ENCODE measurements at places on chromosomes 1 and 21.
A peak's percentile ranks its signal among the peaks of the same experiment; 100 is the strongest.

- DNase-seq = no peak
Observed at GRCh38 chr1:92465256-92465647, 21.5 kb downstream of the GFI1 start.

- no peak for DNase-seq
Observed at GRCh38 chr1:208170252-208170651, 73.9 kb downstream of the PLXNA2 start.

DNA sequence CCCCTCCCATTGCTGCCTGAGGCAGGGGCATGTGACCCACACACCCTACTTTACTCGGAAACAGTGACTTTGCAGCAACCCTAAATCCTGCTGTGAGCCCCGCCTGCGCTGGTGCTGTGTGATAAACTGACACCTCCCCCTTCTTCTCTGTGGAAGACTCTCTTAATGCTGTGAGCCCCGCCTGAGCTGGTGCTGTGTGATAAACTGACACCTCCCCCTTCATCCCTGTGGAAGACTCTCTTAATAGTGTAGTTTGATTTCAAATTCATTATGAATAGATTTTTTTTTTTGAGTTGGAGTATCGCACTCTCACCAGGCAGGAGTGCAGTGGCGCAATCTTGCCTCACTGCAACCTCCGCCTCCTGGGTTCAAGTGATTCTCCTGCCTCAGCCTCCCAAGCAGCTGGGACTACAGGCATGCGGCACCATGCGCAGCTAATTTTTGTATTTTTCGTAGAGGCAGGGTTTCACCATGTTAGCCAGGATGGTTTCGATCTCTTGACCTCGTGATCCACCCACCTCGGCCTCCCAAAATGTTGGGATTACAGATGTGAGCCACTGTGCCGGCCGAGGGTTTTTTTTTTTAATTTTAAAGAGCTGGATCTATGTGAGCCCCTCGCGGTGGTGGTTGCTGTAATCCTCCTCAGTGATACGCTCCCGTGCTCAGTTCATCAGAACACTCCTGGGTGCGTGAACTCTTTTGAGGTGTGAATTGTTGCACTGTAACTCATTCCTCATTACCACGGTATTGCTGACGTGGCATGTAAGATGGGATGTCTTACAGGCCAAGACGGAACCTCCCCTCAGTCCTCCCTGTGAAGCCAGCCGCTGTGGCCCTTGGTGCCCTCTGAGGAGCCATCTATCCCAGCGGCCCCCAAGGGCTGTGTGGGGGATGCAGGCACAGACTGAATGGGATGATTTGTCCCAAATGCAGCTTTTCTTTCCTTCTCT, 60.3 kb downstream of the GALNT2 start:
- no peak for DNase-seq

DNA sequence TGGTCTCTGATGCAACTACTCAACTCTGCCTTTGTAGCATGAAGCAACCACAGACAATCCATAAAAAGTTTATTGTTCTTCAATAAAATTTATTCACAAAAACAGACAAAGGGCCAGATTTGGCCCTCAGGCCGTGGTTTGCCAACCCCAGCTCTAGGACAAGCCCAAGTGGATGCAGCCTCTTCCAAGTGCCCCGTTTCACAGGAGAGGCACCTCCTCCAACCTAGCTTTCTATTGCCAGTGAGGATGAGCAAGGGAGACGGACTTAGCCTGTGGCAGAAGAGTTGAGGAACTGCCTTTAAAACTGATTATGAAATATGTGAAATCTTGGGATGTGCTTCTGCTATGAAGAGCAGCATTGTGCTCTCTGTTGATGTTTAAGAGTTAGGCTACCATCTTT, 105.4 kb downstream of the PSMG1 start:
- DNase-seq = no peak

GRCh38 chr1:222767152-222767571, 30.2 kb downstream of the FAM177B start:
- DNase-seq = no peak

DNA sequence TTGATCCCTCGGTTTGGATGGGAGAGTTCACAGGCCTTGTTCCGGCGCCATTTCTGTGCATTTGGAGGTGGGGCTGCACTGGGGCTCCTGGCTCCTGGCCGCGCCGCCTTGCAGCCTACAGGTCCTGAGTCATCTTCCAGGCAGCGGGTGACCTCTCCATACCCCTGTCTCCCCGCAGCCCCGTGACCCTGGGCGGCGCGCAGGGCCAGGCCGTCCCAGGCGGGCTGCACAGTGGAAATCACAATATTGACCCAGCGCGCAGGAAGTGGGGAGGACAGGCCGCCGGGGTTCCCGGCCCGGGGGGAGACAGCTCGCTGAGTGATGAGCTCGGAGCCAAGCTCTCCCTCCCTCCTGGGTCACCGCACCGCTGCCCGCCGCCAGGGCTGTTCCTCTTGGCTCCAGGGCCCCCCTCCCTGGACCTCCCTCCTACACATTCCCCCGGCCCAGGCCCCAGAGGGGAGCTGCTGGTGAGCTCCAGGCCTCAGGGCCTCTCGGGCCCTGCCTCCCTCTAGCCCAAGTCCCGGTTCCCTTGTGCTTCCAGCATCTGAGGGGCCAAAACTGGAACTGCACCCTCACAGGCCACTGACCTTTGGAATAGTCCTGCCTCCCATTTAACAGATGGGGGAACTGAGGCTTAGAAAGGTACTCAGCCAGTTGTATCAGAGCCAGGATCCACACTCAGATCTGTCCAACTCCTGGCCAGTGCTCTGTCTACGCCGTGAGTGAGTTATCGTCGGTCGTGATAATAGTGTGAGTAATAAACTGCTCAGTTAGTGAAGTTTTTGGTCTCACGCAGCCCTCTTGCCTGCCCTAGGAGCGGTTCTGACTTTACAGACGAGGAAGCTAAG, 142.9 kb upstream of the WNT4 start:
- no peak for DNase-seq

DNA sequence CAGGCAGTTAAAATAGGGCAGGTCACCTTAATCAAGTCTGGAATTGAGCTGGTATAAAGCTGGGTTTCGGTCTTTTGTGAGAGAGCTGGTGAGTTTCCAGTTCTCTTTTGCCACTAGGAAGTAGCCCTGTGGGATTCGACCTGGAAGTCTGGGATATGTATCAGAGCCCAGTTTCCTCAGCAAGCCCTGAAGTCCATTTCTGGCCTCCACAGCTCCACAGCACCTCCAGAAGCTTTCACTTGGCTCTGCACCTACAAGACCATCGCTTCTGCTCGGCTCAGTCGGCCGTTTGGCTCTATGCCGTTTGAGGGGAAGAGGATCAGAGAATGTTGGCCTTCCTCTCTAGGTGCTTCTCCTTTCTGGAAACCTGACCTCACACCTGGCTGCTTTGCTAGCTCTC, 148.0 kb downstream of the GALNT2 start:
- DNase-seq = peak; percentile 14

GRCh38 chr21:33940164-33940880, 24.7 kb upstream of the ATP5PO start:
- DNase-seq = no peak

DNA sequence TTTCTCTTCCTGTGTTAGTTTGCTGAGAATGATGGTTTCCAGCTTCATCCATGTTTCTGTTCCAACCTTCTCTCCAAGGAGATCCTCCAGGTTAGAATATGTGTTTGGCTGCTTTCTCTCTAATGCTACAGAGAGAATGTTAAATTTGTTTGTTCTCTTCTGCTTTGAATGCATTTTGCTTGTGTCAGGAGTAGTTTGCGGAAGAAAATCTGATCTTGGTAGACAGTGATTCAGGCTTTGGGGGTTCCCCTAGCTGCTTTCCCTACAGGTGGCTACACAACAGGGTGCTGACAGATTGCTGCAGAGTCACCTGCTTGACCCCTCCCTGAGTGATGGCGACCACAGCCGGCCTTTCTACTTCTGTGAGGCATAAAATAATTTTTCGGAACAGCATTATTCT, 41.8 kb downstream of the MACO1 start:
- DNase-seq = no peak

- DNase-seq = no peak
Observed at GRCh38 chr1:109441069-109441468, 14.8 kb upstream of the PSMA5 start.

DNA sequence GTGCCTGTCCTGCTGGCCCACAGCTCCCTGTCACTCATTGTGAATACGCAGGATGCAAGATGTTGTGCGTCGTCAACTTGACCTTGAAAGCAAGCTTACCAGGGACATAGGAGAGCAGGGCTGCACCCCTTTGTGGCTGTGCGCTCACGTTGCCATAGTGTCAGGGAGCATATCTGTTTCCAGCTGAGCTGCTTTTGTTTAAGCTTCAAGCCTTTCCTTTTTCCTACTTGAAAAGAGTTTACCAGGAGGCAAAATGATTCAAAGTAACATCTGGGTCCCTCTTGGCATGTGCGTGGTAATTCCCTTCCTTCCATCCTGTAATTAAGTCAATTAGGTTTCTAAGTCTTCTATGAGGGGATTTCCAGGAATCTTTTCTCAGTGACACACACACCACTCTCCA, 537.1 kb downstream of the AJAP1 start:
- no peak for DNase-seq

DNA sequence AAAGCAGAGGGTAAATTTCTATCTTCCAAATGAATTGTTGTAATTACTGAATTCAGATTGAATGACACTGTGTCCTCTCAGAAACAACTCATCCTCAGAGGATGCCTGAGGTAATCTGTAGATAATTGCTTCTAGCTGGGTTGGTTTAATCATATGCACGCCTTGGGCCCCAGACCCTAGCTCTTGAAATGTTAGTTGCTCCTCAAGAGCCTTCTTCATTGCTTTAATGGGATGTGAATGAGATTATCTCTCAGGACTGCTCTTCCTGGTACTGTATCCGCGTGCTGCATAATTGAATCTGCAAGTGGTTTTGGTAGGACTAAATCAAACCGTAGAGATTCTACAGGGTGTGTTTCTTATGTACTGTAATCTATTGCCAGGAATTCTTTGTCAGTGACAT, 569.3 kb upstream of the NEGR1 start:
- DNase-seq = no peak

DNA sequence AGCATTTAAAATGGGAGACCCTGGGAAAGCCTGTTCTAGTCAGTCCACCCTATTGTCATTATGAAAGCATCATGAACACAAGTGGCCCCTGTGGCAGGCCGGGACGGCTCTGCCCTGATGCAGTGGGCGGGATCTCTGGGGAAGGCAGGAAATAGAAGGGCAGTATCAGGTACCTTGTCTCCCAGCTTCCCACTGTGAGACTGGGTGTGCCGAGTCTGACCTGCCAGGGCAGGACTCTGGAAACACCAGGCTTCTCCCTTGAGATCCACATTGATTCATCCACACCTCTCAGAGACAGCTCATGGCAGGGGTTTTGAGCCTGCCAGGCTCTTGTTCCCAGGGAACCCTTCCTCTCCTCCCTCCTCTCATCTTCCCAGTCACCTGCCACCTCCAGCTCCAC, 24.5 kb upstream of the GNPAT start:
- DNase-seq = no peak

GRCh38 chr1:234977875-234978396, 150.7 kb downstream of the TOMM20 start:
- DNase-seq = no peak

DNA sequence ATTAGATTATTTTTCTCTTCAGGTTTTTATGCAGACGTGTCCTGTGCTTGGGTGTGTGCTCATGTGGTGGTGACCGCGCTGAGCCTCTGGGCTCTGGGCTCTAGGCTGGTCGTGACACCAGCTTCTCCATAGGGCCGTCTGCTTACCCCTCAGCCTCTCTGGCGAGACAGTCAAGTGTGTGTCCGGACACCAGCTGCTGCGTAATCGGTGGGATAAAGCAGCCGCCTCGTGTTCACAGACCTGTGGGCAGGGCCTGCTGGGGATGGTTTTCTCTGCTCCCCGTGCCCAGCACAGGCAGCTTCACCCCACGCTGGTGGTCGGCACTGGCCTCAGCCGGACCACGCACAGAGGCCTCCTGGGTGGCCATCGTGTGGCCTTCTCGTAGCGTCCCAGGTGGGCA, 33.6 kb upstream of the DIP2A start:
- DNase-seq = no peak

GRCh38 chr1:210629276-210629675, 300.6 kb downstream of the HHAT start:
- DNase-seq = no peak

GRCh38 chr1:50705699-50706098, 254.4 kb downstream of the FAF1 start:
- no peak for DNase-seq

GRCh38 chr1:154479764-154480421, 22.1 kb upstream of the TDRD10 start:
- peak; percentile 66 for DNase-seq

Measured in Caco-2 (cell line).